ENCODE measurements at places on chromosomes 13 and 19.

DNA sequence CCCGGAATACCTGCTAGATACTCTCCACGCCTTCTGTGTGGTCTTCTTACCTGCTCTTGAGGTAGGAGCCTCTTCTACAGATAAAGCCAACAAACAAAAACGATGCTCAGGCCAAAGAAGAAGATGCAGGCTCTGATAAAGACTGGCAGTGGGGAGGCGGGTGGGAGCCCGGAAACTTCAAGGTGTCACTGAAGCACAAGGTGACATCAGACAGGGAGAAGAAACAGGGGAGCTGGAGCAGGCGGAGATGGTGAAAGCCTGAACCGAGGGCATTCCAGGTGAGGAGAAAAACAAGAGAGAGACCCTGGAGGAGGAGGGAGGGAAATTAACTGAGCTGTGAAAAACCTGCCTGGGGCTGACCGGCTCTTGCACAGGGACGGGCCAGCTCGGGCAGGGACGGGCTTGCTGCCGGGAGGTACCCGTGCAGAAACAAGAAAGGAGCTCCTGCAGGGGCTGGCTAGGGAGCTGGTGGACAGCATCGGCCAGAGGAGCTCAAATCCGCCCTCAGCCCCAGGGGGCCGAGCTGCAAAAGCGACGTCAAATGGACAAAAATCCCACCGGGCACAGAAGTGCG lies 19.0 kb downstream of the GNG7 start:
- DNase-seq: no peak

DNA sequence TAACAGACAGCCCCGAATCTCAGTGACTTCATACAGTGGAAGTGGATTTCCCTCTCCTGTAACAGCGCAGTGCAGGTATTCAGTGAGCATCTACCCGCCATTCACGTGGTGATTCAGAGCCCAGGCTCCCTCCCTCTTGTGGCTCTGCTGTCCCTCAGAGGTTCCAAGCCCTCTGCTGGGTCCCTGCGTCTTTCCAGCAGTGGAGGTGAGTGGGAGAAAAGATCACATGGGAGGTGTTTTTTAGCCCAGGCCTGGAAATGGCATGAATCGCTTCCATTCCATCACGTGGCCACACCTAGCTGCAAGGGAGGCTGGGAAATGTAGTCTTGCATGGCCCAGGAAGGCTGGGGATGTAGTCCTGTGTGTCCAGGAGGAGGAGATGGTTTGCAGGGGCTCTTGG lies 61.4 kb downstream of the DPF1 start:
- DNase-seq: no peak

DNA sequence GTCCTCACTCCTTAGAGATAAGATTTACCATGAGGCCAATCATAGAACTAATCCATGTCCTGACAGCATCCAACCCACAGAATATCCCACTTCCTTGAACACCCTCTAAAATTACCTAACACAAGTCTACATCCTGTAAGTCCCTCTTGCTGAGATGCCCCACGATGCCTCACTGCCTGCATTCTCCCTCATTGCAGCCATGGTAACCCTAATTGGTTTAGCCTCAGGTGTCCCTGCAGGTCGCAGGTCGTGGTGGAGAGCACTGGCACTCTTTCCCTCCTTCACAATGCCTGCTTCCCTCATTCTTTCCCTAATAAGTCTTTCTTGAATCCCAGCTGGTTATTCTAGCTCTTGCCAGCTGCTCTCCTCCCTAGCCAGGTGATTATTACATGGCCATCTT lies 35.3 kb upstream of the MYO16 start:
- no peak for DNase-seq

- no peak for DNase-seq
Measured at GRCh38 chr13:41995336-41995735, 34.4 kb upstream of the VWA8 start.

DNA sequence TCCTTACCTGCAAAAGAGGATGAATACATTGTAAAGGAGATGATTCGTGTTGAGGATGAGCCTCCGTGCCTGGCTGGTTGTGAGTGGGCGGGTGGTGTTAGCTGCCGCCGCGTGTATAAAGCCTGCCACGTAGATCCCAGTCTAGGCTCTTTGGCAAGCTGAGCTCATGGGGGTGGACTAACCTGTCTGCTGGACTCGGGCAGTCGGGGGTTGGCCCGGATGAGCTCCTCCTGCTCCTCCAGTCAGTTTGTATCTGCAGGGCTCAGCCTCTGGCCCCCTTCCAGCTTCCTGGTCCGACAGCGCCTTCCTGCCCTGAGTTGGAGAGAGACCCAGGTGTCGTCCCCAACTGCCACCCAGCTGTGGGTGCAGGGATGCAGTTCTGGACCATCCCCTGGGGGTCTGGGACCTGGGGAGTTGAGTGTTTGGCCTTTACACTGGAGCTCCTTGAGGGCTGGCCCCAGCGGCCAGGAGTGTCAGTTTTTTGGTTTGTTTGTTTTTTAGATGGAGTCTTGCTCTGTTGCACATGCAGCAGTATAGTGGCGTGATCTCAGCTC lies 20.9 kb downstream of the TECR start:
- DNase-seq: no peak
